GM18507 (cell line): ENCODE measurements at places on chromosomes 7 and 10.

- DNase-seq = no peak
Observed at GRCh38 chr10:129107525-129107924, 359.5 kb upstream of the MGMT start.

DNA sequence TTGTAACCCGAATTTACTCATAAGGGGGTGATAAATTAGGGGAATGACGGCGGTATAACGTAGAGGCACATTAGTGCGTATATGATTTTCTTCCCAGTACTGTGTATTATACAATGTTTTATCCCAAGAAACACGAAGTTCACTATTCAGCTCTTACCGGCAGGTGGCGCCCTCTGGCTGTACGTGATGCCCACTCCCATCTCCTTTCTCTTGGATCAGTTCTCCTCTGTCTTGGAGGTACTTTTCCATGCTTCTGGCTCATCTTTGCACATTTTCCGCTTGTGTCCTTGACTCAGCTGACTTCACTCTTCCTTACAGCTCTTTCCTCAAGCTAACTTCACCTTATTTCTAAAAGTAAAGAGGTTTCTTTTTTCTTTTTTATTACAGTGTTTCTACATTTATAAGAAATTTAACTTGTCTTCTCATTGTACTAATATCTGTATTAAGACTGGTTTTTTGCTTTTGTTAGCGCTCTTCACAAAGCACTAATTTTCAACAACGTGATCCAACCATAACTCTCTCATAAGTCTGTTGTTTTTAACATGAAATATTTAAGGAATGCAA is 21.3 kb downstream of the TMEM176B start:
- DNase-seq = no peak

- DNase-seq = no peak
Observed at GRCh38 chr10:113872139-113873030, 17.9 kb downstream of the NHLRC2 start.

DNA sequence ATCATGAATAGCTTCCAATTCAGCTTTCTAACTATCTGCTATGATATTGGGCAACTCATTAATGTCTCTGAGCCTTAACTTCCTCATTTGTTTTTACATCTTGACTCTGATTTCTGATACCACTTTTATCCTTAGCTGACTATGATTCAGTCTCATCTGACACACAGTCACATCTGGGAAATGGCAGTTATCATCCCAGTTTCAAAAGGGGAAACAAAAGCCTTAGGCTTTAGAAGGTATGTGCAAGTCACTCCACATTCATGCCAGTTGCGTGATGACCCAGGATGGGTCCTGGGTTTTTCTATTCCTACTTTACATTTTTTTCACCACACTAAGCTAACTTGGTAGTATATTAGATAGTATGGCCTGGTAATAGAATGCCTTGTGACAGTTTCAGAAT is 12.7 kb downstream of the SCIN start:
- DNase-seq = no peak

- DNase-seq = no peak
Observed at GRCh38 chr7:14751461-14751860, 151.1 kb downstream of the DGKB start.

GRCh38 chr10:119801176-119801575 is 71.5 kb downstream of the MCMBP start:
- DNase-seq = no peak

DNA sequence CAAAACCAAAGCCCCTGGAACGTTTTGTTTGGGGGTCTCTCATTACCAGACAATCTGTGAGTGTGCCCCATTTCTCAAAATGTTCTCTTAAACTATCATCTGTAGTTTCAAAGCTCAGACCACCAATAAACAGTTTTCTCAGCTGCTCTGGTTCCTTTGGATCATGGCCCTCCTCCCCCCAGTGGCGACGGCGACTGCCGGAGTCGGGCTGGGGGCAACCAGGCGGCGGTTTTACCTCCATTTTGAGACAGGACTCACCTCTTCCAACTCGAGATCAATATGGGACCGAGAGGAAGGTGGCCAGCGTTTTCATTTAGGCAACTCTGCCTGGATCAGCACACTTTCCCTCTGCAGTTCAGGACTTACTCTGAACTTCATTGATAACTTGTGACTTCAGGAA is 141.5 kb upstream of the ZNF32 start:
- DNase-seq = no peak

- no peak for DNase-seq
Observed at GRCh38 chr10:35353805-35354204, 17.5 kb downstream of the CCNY start.

- DNase-seq = no peak
Observed at GRCh38 chr7:37714606-37715005, 31.0 kb downstream of the GPR141 start.

- no peak for DNase-seq
Observed at GRCh38 chr7:134154581-134155130, 27.5 kb downstream of the LRGUK start.

- DNase-seq = no peak
Observed at GRCh38 chr7:158452331-158452730, 135.3 kb downstream of the PTPRN2 start.

GRCh38 chr10:17387861-17388503 is 66.4 kb downstream of the ST8SIA6 start:
- DNase-seq = no peak

GRCh38 chr7:53100091-53100490 is 64.7 kb downstream of the POM121L12 start:
- no peak for DNase-seq

GRCh38 chr10:94107191-94107590 is 113.5 kb downstream of the PLCE1 start:
- DNase-seq = no peak

DNA sequence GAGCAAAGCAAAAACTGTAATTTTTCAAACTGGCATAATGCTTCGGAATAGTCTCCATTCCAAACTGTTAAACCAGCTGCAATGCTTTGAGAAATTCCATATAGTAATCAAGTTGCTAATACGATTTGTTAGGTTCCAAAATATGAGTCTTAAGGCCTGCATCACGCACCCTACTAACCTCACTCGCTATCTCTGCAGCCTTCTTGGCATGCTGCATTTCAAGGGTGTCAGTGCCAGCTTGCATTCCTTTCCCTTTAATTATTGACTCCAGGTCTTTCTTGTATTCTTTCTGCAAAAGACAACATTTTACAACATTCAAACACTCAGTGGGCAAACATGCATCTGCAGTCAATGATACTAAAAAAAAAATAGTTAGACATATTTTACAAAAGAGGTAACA is 61.8 kb downstream of the NEBL start:
- no peak for DNase-seq

DNA sequence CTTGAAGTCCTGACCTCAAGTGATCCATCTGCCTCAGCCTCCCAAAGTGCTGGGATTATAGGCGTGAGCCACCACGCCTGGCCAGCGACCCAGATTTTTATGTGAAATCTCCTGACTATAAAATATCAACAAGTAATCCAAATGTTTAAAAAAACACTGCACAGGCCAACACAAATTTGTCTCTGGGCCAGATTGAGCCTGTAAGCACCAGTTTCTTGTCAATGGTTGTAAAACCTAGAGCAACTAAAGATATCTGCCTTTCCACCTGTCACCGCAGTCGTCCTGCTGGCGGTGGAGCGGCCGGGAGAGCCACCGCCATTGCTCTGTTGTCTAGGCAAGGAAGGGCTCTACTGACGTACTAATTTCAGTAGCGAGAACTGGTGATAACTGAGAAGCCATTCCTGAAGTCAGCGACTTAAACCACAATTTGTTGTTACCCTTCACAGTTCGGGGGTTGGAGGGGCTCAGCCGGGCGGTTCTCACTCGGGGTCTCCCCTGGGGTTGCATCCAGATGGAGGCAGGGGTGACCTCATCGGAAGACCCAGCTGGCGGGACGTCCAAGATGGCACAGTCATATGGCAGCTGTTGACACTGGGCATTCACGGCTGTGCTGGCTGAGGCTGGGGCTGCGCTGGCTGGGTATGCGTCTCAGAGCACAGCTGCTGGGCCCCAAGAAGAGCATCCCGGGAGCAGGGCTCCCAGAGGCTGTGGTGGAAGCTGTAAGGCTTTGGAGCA is 55.2 kb upstream of the PDGFA start:
- no peak for DNase-seq

DNA sequence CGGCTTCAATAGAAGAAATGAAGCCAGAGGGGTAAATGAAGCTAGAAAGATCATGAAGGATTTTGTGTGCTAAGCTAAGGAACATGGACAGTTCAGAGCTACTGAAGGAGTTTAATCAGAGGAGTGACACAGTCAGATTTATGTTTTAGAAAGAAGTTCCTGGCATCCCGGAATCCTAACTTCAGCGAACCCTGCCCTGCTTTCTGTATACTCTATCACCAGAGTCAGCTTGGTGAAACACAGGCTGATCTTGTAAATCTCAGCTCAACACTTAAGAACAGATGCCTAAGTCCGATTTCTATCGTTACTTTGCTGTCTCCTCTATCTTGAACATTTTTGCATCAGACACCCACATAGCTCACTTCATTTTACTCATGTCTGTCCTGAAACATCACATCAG is 9.1 kb downstream of the AHR start:
- no peak for DNase-seq

- DNase-seq = no peak
Observed at GRCh38 chr7:151412318-151412717, 2.5 kb upstream of the WDR86 start.

DNA sequence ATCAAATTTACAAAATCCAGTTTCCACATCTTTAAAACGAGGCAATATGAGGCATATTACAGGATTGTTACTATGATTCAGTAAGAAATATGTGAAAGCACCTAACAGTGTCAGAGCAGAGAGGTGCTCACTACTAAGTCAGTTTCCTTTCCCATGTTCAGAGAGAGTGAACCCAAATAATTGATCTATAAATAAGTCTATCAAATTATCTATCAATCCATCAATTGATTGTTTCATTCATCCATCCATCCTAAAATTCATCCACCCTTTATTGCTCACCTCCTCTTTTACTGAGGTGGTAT is 340.8 kb downstream of the SUGCT start:
- no peak for DNase-seq

GRCh38 chr7:1103009-1103788 is 15.3 kb downstream of the GPER1 start:
- DNase-seq = no peak
